GM12864 (cell line): ENCODE measurements at places on chromosomes 5 and 9.
A peak's percentile ranks its signal among the peaks of the same experiment; 100 is the strongest.

DNA sequence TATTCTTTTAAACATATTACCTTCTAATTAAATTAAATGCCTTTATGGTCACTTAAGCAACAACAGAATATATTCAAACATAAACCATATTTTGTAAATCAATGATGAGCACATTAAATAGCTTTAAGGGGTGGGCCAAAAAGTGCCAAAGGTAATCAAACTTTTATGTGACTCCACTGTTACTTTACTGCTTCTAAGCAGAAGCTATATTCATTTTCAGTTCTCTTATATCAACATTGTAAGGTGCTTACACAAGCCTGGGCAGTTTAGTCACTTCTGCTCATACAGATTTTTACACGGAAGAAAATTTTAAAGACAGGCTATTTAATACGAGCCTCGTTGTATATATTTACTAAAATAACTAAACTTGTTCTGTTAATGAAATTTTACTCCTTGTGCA lies 29.9 kb downstream of the RFX3 start:
- DNase-seq, result no peak

- no peak for DNase-seq
Measured at GRCh38 chr9:124514125-124514524, 6.9 kb upstream of the NR5A1 start.

GRCh38 chr5:132671000-132671399 lies 2.8 kb upstream of the IL4 start:
- DNase-seq, result no peak

GRCh38 chr5:133824661-133825254 lies 143.7 kb downstream of the C5orf15 start:
- DNase-seq, result peak; percentile 53

DNA sequence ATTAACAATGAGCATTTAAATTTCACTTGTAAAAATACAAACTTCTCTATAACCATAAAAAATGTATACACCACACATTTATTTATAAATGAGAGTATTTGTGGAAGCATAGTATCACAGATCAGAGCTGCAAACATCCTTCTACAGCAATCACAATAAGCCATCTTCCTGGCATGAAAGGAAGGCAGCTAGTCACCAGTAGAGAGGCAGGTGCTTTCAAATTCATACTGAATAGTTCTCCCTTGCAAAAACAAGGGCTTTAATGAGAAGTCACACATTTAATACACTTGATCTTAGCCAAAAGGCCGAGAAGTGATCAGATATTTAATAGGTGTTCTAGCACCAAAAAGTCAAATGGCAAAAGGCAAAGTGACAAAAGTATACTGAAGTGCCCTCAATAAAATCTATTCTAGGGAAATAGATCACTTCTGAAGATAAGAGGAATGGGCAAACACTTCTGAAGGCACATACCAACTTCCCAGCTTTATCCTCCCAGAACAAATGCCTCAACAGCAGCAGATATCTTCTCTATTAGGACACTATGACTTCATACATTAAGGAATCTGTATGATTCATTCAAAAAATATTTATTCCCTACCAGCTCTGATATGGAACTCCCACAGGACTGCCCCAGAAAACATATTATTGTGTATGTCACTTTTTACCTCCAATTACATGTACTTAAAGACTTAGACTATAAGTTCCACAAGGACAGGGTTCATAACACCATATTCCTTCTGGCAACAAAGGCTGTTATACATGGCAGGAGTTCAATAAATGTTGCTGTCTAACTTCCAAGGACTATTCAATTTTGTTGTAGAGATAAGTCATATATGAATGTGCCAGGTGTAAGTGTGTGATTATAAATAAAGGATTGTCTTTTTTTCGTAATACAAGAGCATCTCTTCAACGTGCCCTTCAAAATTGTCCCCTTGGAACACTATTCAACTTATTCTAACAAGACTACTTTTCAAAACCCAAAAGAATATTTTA lies 31.7 kb downstream of the MAPKAP1 start:
- DNase-seq, result no peak

DNA sequence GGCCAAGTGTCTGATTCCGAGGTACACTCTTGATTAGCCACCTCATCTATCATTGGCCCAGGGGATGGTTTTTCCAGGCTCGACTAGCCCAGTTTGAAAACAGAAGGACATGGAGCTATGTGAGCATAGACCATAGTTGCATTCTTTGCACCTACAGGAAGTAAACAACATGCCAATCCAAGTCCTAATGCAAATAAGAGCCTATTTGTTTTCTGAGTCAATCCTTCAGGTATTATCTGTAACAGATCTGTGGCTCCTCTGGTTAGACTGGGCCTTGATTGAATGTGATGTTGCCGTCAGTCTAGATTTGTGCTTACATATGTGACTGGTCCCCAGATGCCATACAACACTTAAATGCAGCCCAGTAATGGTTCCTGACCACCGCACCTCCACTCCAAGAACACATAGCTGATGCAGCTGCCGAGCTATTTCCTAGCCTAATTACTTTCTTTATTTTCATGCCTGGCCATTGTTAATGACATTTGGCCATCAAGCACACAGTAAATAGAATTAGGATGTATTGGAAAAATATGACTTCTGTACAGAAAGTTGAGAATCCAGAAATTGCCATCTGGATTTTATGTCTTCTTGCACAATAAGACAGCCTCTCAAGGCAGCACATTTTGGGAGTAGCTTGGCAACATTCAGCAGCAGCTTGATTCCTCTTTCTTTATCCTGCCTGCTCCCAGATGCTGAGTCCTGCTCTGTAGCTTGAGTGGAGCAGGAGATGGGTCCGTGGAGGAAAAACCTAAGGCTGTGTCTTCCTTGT lies 29.5 kb upstream of the ARHGAP26 start:
- no peak for DNase-seq

- no peak for DNase-seq
Measured at GRCh38 chr9:81174023-81174422, 515.3 kb downstream of the TLE1 start.

DNA sequence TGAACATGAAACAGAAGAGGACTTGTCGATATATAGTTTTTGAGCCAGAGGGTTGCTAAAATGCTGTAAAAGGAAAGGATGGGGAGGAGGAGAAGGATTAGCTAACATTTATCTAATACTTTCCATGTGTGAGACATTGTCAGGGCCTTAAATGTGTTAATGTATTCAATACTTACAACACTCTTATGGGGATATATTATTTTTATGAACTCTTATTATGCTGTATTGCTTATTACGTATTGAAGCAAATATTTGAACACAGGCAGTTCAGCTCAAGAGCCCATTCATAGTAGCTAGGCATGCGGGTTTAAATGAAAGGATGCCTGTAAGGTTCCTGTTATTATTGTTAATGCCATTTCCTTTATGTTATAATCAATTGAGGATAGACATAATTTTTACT lies 391.5 kb downstream of the CCDC171 start:
- no peak for DNase-seq

GRCh38 chr5:179880066-179880650 lies 21.5 kb upstream of the MRNIP start:
- DNase-seq, result no peak

DNA sequence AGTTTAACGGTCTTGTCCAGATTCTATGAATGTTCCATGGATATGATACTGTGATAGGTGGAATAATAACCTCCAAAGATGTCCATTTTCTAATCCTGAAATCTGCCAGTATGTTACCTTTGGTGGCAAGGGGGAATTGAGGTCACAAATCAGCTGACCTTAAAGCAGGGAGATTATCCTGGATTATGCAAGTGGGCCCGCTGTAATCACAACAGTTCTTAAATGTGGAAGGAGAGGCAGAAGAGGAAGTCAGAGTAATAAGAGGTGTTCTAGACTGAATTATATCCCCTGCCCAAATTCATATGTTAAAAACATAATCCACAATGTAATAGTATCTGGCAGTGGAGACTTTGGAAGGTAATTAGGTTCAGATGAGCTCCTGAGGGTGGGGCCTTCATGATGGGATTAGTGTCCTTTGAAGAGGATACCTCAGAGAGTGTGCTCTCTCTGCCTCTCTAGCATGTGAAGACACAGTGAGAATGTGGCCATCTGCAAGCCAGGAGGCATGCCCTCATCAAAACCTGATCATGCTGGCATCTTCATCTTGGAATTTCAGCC lies 47.6 kb upstream of the ZFAND5 start:
- DNase-seq, result no peak

GRCh38 chr5:1952444-1953099 lies 69.8 kb upstream of the IRX4 start:
- no peak for DNase-seq

GRCh38 chr9:70091572-70091971 lies 47.9 kb downstream of the MAMDC2 start:
- DNase-seq, result no peak

DNA sequence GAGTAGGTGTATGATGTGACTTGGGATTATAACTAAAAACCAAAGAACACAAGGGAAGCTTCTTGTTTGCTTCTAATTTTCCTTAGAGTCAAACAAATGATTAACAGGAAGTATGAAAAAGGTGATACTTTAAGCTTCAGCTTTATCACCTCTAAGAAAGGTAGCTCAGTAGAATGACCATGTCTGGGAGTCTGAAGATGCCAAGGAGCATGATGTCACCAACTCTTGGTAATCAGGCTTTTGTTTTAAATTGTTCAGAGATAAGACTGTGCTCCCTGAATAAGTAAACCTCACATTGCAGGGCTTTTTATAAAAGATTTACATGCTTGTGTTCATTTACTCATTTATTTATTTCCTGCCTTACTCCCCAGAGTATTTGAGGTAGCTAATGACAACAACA lies 169.9 kb downstream of the FER start:
- no peak for DNase-seq

GRCh38 chr9:114995681-114996221 lies 65.4 kb upstream of the TNFSF8 start:
- DNase-seq, result no peak

DNA sequence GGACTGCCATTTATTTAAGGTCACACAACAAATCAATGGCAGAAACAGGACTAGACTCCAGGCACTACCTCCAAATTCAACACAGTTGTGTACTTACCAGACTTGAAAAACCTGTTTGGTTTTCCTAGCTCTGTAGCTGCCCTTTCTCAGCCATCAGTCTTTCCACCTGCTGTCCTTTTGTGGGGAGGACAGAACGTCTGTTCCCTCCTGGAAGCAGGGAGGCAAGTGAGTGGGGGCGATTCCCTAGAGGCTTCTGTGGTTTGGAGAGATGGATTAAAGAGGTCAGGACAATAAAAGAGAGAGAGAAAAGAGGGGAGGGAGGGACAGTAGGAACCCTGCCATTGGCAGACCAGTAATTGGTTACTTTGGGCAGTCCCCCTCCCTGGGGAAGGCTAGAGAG lies 14.7 kb downstream of the ASTN2 start:
- DNase-seq, result no peak

DNA sequence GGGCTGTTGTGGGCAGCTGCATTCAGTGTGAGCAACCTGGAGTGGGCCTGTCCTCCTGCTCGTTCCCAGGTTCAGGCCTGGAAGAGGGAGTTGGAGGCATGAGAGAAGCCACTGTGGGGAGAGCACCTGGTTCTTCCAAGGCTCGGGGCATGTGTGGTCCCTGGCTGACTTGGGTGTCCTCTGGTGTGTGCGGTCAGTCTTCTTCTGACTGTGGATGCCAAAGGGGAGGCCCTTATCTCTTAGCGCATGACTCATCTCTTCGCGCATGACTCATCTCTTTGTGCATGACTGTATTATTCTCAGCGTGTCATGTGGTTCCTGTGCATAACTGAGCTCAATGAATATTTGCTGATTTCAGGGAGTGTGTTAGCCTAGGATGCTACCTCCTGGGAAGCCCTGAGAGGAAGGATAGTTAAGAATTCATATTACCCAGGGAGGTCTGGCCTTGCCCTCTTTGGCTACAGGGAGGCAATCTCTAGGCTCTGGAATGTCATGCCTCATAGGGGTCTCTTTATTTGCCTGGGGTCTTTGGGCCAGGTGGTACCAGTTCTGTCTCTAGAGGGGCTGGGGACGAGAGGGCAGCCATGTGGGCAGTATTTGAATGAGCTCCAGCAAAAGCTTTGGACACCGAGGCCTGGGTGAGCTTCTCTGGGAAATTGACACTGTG lies 188.7 kb downstream of the HSPA4 start:
- DNase-seq, result peak; percentile 68

DNA sequence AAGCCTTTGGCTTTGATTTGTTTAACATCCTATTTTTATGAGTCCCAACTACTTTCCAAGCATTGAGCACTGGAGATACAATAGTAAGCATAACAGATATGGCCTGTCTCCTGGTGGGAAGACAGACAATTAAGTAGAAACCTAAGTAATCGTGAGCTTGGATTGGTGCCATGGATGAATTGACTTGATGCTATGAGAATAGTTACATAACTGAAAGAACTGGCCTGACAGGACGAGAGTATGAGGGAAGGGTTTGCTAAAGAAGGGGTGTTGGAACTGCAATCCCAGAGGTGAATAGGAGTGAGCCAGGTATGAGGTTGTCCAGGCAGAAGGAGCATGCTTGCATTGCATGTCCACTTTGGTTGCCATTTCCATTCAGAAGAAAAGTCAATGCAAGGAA lies 52.4 kb downstream of the GPR21 start:
- DNase-seq, result no peak

DNA sequence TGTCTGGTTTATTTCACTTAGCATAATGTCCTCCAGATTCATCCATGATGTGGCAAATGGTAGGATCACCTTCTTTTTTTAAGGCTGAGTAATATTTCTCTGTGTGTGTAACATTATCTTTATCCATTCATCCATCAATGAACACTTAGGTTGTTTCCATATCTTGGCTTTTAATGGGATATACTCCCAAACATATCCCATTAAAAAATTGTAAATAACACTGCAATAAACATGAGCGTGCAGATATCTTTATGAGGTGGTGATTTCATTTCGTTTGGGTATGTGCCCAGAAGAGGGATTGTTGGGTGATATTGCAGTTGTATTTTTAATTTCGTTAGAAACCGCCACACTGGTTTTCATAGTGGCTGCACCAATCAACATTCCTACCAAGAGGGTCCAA lies 36.2 kb upstream of the UGCG start:
- no peak for DNase-seq

DNA sequence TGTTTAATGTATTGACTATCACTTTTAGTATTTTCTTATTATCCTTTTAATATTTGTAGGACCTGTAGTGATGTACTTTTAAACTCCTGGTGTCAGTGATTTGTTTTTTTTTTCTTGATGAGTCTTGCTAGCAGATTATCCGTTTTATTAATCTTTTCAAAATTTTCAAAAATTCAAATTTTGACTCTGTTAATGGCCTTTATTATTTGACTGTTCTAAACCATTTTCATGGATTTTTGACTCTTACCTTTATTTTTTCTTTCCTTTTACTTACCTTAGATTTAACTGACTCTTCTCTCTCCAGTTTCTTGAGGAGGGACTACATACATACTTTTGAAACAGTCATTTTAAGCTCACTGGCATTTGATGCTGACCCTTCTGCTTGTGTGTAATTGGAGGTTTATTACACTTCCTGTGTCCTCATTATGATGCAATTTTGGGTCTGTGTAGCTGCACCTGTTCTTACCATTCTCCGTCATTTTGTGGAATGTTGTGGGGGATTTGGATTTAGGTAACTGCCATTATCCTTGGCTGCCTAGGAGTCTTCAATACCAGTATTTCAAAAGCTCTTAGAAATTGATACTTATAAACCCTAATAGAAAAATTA lies 32.0 kb upstream of the EXOC3 start:
- DNase-seq, result no peak

DNA sequence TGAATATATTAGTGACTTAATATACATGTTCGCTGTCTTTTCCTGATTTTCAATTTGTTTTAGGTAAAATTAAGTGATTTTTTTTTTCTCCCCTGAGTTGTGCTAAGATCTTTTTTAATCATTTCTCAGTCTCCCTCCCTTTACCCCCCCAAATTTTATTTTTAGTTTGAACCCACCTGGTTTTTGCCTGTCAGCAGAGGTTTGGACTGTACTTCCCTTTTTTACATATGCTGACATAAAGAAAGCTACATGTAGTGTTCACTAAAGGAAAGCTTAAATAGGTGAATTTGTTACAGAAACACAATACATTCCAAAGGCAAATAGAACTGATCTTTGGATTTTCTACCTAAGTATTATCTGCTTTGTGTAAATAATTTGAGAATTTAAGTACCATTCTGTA lies 82.2 kb downstream of the IPO11 start:
- DNase-seq, result no peak
